ENCODE measurements at places on chromosomes 3 and 15.
A peak's percentile ranks its signal among the peaks of the same experiment; 100 is the strongest.

- DNase-seq, result no peak
Observed at GRCh38 chr15:40096094-40096891, 12.4 kb downstream of the BMF start.

GRCh38 chr3:124266487-124266886 lies 274.6 kb upstream of the ROPN1 start:
- DNase-seq, result no peak

DNA sequence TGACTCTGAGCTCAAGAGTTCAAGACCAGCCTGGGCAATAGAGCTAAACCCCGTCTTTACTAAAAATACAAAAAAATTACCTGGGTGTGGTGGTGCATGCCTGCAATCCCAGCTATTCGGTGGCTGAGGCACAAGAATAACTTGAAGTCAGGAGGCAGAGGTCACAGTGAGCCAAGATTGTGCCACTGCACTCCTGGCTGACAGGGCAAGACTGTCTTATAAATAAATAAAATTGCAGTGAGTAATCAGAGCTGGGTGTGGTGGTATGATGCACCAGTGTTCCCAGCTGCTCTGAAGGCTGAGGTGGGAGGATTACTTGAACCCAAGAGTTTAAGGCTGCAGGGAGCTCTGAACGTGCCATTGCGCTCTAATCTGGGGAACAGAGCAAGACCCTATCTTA lies 55.9 kb upstream of the GCNT3 start:
- DNase-seq, result no peak

- no peak for DNase-seq
Observed at GRCh38 chr3:168260859-168261258, 165.1 kb upstream of the GOLIM4 start.

- DNase-seq, result no peak
Observed at GRCh38 chr15:62209322-62209721, 44.2 kb upstream of the C2CD4B start.

- no peak for DNase-seq
Observed at GRCh38 chr15:100597862-100598261, 4.1 kb downstream of the LINS1 start.

- peak; percentile 9 for DNase-seq
Observed at GRCh38 chr15:71939981-71940588, 129.7 kb downstream of the NR2E3 start.

Data from IMR-90 (cell line).